Activated CD8-positive, alpha-beta memory T cell treated with anti-CD3 and anti-CD28 coated beads for 1 hour (primary cell): ENCODE measurements at places on chromosomes 5 and 9.

DNA sequence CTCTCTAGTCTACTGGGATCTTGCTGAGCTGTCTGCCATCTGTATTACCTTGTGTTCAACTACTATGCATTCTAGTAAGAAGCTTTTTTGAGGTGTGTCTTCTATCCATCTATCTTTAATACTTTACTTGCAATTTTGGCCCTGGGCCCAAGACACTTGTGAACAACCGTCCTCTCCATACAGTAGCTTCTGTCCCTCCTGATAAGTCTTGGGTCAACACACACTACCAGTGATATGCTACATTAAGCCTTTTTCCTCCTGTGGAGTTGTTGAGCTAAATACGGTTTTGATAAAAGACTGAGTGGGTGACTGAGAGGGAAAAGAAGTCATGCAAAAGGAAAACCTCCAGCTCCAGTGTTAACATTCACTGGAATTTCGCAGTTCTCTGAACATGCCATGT lies 133.3 kb upstream of the PCA3 start:
- DNase-seq = no peak

- DNase-seq = no peak
Observed at GRCh38 chr9:115195912-115196311, 78.0 kb upstream of the TNC start.

DNA sequence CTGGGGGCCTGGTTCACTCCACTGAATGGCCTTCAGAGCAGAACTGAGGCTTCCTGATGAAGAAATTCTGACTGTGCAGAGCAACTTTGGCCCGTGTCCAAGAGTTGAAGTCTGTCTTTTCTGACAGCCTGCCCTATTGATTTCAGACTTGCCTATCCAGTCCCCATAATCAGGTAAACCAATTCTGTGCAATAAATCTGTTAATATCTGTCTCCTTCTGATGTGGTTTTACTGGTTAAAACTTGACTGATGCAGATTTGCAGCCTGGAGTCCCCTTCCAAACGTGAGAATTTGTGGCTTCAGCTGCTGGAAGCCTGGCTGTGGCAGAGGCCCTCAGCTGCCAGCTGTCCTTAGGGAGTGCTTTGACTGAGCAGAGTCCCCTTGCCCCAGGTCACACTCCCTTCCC lies 283.9 kb upstream of the ANKRD55 start:
- DNase-seq = no peak

DNA sequence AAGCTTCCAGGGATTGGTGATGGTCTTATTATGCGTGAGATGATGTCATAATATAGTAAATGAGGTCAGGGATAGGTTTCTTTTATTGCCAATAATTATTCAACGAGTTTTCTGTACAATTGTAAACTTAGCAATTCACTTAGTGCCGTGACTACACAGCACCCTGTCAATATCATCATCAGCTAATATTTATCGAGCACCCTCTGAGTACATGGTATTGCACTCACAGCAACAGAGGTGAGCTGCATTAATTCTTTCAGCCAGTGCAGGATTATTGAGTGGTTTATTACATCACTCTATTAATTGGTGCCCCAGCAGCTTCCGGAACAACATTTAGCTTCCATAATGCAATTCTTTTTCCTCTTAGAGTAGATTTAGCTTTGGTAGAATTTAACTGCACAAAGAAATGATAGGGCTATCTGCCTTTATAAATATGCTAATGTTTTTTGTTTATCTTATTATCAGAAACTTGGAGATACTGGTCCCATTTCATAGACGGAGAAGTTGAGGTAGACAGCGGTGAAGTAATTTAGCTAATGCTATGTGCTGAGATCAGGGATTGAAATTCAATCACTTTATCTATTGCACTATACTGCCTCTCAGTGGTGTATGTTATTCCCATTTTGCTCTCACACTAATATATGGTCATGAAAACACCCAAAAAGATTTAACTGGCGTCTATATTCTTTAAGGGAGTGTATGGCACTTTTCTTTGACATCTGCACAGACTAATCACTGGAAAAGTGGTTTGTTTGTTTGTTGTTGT lies 726.1 kb upstream of the WWC1 start:
- no peak for DNase-seq

- DNase-seq = no peak
Observed at GRCh38 chr9:88574953-88575352, 40.0 kb downstream of the NXNL2 start.

DNA sequence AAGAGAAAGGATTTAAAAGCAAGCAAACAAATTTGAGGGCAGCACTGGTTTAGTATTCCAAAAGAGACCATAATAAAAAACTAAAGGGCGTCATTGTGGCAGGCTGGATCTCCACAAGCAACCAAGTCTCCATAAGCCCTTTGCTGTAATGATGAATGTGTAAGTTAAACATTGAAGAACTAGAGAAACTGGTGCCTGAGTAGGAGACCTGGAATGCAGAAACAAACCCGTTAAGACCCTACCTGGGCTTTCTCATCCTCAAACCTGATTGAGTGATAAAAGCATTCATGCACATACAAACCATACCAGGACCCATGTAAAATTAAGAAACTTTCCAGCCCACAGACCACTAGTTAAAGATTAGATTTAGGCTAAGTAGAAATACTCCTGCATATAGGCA lies 1.9 kb upstream of the SCGB3A2 start:
- no peak for DNase-seq

- no peak for DNase-seq
Observed at GRCh38 chr9:13078164-13078563, 201.3 kb downstream of the MPDZ start.

- no peak for DNase-seq
Observed at GRCh38 chr9:127683723-127684122, 23.1 kb upstream of the CFAP157 start.

DNA sequence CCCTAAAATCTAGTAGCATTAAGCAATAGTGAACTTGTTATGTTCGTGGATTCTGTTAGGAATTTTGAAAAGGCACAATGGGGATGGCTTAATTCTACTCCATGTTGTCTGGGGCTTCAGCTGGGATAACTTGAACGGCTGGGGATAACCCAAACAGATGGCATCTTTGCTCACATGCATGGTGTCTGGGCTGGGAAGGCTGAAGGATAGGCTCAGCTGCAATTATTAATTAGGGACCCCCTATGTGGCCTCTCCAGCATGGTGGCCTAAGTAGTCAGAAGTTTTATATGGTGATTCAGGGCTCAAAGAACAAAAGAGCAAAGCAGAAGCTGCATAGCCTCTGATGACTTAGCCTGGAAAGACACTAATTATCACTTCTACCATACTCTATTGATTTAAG lies 551.1 kb downstream of the PSAT1 start:
- DNase-seq = no peak

DNA sequence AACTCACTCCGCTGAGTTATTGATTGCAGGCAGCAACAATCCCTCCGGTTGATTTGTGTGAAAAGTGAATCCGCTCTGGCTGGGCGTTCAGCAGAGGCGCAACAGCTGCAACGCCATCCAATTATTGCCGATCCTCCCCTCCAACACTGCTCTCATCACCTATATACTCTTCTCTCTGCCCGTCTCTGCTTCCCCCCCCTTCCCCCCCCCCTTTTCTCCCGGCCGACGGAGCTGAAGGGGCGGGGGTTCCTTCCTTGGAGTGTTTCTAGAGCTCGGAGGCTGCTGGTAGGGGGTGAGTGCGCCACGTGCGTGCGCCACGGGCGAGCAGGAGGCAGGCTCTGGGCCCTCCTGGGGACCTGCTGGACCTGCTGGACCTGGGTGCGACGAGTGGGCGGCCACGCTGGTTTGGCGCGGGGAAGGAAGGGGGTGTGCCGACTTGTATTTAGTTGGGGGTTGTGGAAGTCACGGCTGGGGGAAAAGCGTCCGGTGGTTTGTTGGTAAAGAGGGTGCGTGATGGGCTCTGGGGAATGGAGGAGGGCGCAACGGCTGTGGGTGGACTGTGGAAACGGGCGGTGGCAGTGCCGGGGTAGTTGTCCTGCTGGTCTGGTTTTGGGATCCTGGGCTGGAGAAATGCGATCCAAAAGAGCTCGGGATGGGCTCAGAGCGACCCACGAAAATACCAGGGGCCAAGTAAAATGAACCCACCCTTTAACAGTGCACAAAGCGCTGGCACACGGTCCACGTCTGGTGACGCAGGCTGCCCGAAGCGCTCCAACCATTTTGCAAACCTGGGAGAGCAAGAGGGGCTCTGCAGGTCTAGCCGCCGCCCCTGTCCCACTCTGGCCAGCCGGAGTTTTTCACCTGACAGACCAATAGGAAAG lies 6.4 kb upstream of the MEF2C start:
- DNase-seq = no peak

- no peak for DNase-seq
Observed at GRCh38 chr5:158888206-158888605, 211.5 kb downstream of the EBF1 start.

- DNase-seq = no peak
Observed at GRCh38 chr9:135308821-135309762, 170.5 kb upstream of the PPP1R26 start.

- DNase-seq = no peak
Observed at GRCh38 chr5:122730456-122730855, 44.4 kb upstream of the SNX2 start.

GRCh38 chr5:159059722-159060121 lies 40.0 kb downstream of the EBF1 start:
- DNase-seq = no peak

GRCh38 chr5:132640613-132641012 lies 17.4 kb upstream of the IL13 start:
- DNase-seq = no peak

DNA sequence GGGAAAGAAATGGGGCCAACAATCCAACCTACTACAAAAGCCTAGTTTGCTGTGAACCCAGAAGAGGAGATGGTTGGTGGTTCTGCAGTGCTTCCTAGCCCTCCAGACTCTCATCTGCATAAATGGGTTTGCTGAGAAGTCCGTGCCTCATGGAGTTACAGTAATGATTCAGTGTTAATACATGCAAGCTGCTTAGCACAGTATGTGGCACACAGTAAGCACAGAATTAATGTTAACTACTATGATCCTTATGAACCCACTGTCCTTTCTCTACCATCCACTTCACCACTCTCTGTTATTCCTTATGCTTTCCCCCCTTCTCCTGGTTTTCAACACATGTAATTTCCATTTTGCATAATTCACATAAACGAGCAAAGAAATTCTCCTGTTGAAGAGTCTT lies 100.0 kb downstream of the ACTBL2 start:
- DNase-seq = no peak

DNA sequence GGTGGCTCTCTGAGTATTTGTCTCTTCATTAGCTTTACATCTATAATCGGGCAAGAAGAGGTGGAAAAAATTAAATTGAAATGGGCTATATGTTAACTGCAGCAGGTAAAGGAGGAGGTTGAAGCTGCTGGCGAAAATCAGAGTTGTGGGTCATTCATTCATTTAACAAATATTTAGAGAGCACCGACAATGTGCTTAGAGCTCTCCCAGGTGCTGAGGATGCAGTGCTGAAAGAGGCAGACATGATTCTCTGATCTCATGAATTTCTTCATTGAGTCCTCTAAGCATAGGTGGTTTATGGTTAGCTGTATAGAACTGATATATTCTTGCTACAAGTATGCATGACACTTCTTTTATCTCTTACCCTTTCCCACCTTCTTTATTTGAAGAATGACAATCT lies 243.4 kb downstream of the RFX3 start:
- DNase-seq = no peak

- no peak for DNase-seq
Observed at GRCh38 chr5:114648940-114649339, 287.1 kb downstream of the KCNN2 start.

DNA sequence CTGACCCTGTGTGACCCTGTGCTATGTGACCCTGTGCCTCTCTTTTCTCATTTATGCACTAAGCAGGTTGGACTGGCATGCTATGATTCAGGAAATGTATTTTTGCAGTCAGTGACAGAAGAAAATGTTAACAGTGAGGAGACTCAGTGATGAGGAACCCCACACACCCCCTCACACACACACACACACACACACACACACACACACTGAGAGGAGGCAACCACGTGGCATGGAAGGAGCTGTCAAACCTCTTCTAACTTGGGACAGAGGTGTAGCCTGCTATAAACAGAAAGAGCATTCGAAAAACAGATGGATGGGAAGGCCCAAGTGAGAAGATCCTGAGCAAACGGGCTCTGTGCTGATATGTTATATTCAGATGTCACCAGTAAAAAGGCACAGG lies 57.9 kb upstream of the GRIA1 start:
- DNase-seq = no peak

- peak; percentile 5 for DNase-seq
Observed at GRCh38 chr5:131068893-131069643, 96.0 kb downstream of the HINT1 start.

DNA sequence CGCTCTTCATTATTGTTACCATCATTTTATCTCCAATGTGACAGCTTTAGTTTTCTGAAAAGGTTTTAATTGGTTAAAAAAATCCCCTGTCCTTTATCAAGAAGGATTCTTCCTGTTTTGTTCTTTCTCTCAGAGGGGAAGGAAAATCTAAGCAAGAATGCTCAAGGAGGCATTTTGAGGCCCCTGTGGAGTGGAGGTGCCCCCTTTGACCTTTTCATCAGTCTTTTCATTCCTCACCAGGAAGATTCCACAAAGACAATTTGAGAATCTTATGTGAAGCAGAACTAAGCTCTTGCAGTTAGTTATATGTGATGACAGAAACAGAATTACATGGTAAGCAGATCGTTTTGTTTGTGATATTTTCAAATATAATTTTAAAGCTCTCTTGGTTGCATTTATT lies 489.6 kb downstream of the MAN2A1 start:
- DNase-seq = no peak

DNA sequence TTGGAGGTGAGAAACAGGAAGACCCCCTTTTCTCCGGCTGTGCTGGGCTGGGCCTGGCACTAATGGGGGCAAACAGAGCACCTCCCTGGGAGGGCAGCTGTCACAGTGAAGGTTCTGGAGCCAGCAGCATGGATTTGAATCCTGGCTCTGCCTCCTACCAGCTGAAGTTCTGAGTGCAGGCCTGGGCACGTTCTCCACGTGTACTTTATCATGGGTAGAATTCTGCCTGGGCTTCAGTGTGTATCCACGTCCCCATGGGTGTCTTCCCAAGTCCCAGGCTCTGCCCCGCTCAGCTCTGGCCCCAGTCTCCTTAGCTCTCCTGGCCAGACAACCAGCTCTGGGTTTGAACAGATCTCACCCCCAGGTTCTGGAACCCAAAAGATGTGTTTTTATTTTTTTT lies 223.2 kb downstream of the PBX3 start:
- DNase-seq = no peak

DNA sequence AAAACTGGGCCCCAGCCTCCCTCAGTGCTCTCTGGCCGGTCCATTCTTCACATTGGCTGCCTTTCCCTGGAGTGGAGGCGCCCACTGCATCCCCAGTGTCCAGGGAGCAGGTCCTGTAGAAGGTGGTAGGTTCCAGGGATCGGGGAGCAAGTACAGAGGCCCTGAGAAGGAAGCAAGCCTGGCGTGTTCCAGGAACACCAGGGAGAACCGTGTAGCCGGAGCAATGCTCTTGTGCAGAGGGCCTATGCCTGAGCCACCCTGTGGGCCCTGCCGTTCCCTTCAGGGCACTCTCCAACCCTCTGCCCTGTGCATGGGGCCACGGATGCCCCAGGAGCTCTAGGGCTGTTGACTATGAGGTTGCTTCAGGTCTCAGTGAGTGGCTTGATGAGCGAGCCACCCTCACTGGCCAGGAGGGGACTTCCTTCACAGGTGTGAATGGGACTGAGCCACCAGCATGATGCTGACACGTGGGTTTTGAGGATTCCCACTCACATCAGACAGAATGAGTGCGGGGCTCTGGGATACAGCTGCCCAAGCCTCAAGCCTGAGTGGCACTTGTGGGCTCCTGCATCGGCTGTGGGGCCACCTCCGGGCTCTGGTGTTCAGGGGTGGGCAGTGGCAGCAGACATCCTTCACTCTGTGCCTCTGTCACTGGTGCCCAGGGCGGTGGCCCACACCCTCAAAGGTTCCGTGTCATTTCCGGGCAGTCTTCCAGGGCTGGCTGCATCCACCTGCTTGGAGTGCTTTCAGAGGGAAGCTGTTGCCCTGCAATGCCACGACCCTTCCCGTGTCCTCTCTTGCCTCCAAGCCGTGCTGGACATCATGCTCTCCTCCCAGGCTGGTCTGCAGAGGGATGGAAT lies 54.4 kb downstream of the ADAMTS2 start:
- DNase-seq = no peak
